Suppressor macrophage treated with lipopolysaccharide for 1 hour (primary cell): ENCODE measurements at places on chromosomes 5 and 9.

DNA sequence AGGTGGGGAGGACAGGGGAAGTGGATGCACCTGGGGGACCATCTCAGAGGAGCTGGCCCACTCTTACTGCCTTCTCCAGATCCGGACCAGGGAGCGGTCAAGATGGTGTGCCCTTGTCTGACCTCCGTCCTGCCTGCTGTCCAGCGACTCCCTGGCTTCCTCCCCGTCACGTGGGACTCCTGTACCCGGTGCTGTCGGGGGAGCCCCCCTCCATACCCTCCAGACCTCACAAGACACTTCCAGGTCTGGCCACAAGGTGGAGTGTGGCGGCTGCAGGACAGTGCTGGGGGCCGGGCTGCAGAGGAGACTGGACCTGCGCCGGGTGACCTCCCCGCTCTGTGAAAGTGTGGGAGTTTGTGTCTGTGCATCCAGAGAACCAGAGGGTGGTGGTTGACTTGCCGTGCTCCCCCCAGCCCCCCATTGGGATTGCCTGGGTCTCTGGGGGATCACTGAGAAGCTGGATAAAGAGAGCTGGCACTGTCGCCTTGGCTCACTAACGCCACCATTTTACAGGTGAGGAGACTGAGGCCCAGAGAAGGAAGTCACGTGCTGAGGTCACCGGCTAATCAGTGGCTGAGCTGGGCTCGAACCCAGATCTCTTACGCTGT is 1.9 kb upstream of the CRB2 start:
- peak; percentile 66 for DNase-seq

- peak; percentile 69 for DNase-seq
Observed at GRCh38 chr5:79122973-79123372, 11.4 kb downstream of the BHMT start.

GRCh38 chr9:97717866-97718265 is 20.7 kb upstream of the XPA start:
- no peak for DNase-seq

GRCh38 chr5:30981576-30981975 is 211.9 kb upstream of the CDH6 start:
- DNase-seq: no peak

- DNase-seq: no peak
Observed at GRCh38 chr9:127880143-127880542, 2.7 kb upstream of the AK1 start.

DNA sequence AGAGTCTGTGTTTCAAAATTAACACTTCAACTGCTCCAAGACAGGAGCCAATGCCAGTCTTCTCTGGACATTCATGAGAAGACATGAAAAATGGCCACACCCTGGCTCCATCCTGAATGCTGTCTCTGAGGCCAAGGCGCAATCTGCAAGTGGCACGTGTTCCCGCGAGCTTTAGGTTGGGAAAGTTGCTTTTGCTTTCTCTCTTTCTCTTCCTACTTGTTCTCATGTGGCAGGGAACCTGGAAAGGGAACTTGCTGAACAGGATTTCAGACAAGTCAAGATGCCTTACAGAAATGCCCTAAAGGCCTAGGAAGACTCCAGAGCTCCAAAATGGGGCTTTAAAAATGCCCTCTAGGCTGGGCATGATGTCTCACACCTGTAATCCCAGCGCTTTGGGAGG is 91.9 kb upstream of the OTULINL start:
- peak; percentile 64 for DNase-seq

- DNase-seq: no peak
Observed at GRCh38 chr5:57258943-57259342, 85.1 kb downstream of the GPBP1 start.

DNA sequence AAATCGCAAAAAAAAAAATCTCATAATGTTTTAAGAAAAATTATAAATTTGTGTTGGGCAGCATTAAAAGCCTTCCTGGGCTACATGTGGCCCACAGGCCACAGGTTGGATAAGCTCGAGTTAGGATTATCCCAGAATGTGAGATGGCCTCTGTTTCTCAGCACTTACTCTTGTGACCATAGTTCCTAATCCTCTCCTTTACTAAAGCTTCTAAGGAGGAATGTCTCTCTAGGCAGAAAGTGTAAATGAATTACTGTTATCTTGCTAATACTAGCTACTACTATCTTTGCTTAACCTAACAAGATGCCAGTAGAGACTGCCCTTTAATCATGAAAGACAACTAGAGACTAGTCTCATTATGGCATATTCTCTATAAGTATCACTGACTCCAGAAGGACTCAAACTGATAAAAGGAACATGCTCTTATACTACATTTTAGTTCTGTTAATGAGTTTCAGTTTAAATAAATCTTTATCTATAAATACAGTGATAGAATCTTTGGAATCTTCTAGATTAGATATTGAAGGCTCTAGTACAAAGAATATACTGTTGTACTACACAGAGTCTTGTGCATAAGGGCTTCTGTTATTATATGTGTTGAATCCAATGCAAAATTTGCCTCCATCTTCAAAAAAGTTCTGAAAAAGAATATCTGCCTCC is 13.8 kb downstream of the INVS start:
- no peak for DNase-seq

DNA sequence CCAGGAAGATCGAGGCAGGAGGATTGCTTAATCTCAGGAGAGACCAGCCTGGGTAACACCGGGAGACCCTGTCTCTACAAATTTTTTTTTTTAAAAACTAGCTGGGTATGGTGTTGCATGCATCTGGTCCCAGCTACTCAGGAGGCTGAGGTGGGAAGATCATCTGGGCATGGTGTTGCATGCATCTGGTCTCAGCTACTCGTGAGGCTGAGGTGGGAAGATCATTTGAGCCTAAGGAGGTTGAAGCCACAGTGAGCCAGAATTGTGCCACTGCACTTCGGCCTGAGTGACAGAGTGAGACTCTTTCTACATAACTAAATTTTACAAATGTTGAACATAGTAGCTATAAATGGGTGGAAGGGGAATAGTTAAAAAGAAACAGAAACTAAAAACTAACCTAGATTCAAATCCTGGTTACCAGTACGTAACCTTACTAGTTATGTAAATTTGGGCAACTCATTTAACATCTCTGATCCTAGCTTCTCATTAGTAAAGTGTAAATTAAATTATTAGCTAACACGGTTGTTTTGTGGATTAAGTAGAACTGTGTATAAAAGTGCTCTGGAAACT is 41.7 kb downstream of the TMEM161B start:
- DNase-seq: no peak

DNA sequence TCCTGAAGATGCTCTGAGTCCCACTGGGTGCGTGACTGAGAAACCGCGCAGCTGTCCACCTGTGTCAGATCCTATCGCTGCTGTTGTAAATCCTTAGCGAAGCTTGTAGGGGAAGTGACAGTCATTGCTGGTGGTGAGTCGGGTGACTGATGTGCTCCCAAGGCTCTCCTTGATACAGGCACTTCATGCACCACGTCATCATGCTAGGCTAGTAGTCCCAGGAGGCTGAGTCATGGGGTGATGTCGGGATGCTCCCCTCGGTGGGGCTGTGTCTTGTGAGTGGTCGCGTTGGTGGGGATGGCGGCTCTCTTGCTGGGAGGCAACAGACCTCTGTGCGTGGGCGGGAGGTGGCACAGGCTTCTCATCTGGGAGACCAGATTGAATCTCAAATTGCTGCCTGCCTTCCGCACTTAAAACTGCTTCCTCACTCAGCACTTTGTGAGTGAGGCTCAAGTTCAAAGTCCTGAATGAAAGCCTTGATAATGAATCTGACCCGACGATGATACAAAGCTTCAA is 84.7 kb downstream of the CSNK1A1 start:
- peak; percentile 76 for DNase-seq

DNA sequence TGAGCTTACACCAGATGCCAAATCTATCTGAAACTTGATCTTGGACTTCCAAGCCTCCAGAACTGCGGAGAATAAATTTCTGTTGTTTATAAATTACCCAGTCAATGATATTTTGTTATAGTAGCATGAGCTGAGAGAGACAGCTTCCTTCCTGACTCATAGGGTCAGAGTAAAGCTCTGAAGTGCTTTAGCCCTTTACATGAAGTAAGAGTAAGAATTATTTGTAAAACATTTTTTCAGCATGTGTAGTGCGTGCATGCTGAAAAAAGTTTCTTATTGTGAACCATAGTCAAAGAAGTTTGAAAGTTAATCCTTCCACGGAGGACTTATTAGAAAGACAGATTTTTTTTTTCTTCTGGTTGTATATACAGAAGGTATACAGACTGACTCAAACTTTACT is 172.4 kb downstream of the DMRT2 start:
- DNase-seq: no peak

DNA sequence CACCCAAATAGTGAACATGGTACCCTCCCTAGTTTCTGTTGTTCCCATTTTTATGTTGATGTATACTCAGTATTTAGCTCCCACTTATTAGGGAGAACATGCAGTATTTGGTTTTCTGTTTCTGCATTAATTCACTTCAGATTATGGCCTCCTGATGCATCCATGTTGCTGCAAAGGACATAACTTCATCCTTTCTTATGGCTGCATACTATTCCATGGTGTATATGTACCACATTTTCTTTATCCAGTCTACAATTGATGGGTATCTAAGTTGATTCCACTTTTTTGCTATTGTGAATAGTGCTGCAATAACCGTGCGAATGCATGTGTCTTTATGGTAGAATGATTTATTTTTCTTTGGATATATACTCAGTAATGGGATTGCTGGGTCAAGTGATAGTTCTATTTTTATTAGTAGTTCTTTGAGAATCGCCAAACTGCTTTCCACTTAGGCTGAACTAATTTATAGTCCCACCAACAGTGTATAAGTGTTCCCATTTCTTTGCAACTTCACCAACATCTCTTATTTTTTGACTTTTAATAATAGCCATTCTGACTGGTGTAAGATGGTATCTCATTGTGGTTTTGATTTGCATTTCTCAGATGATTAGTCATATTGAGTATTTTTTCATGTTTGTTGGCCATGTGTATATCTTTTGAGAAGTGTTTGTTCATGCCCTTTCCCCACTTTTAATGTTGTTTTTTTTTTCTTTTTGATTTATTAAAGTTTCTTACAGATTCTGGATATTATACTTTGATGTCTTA is 79.6 kb downstream of the SMIM15 start:
- DNase-seq: no peak

- peak; percentile 50 for DNase-seq
Observed at GRCh38 chr9:21160178-21160577, 6.3 kb downstream of the IFNA21 start.

GRCh38 chr9:20553558-20554149 is 68.6 kb downstream of the MLLT3 start:
- DNase-seq: no peak

- DNase-seq: no peak
Observed at GRCh38 chr9:121770415-121771273, 119.2 kb downstream of the DAB2IP start.

DNA sequence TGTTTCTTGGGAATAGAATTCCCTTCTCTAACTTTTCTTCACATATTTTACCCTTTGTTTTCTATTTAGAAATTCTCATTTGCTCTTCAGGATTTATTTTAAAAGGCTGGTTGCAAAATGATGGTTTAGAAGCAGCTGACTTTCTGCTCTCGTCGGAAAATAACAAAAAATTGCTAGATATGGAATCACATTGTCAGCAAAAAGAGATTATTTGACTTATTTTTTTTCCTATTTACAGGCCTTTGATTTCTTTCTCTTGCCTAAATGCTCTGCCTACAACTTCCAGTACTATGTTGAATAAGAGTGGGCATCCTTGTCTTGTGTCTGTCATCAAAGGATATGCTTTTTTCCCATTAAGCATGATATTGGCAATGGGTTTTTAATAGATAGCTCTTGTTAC is 1619.1 kb upstream of the ACO1 start:
- no peak for DNase-seq

DNA sequence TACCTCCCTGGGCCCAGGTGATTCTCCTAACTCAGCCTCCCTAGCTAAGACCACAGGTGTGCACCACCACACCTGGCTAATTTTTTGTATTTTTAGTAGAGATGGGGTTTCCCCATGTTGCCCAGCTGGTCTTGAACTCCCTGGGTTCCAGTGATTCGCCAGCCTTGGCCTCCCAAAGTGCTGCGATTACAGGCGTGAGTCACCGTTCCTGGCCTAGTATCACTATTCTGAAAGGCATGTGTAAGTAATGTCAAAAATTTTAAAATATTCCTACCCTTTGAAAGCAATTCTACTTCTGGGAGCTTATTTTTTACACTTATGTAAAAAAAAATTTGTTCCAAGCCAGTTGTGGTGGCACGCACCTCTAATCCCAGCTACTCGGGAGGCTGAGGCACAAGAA is 27.1 kb upstream of the TLE1 start:
- no peak for DNase-seq

DNA sequence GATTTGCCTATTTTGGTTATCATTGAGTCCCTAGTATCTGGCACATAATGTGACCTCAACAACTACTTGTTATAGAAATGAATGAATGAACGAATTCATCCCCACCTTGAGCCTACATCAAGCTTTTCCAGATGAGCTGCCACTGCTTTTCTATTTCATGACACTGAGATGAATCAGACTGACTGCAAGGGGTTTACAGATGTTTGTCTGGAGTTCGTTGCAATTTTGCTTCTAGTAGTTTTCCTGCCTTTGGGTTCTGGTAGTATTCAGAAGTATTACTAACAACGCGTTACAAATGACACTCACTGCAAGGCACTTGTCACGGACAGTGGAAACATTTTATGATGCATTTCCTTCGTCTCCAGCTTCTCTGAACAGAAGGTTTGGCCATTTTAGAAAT is 222.3 kb downstream of the CD180 start:
- no peak for DNase-seq

DNA sequence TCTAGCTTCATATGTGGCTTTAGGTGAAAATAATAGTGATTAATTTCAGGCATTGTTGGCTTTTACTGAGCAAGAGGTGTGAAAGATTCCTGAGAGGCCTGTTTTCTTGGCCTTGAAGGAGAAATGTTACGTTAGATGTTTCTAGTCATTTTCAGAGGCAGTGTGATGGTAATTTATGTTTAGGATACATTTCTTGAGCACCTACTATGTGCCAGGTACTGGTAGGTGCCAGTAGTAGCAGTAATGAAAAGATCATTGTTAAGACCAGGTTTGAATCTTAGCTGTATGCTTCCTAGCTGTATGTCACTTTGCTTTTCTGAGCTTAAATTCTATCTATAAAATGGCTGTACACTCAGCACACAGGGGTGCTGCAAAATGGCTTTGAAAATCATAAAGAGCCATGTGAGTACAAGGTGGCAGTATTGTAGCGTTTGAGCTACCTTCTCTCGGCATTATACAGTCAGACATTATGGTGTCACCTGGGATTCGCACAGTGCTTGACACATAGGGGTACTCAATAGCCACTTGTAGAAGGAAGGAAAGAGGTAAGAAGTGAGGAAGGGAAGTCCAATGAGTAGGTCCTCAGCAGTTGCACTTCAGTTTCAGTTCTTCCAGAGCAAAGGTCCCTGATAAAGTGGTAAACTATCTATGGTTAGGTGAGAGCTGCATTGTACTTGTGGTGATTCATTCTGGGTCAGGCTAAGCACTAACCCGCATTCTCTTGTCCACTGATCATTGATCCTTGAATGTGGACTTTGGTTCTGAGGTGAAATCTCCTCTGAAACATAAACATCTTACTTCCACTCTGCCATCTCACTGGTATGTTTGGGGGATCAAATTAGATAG is 166.5 kb upstream of the NR3C1 start:
- DNase-seq: no peak
